ENCODE measurements at places on chromosomes 1 and 21.

- DNase-seq = no peak
Observed at GRCh38 chr1:10225573-10225972, 15.2 kb downstream of the KIF1B start.

DNA sequence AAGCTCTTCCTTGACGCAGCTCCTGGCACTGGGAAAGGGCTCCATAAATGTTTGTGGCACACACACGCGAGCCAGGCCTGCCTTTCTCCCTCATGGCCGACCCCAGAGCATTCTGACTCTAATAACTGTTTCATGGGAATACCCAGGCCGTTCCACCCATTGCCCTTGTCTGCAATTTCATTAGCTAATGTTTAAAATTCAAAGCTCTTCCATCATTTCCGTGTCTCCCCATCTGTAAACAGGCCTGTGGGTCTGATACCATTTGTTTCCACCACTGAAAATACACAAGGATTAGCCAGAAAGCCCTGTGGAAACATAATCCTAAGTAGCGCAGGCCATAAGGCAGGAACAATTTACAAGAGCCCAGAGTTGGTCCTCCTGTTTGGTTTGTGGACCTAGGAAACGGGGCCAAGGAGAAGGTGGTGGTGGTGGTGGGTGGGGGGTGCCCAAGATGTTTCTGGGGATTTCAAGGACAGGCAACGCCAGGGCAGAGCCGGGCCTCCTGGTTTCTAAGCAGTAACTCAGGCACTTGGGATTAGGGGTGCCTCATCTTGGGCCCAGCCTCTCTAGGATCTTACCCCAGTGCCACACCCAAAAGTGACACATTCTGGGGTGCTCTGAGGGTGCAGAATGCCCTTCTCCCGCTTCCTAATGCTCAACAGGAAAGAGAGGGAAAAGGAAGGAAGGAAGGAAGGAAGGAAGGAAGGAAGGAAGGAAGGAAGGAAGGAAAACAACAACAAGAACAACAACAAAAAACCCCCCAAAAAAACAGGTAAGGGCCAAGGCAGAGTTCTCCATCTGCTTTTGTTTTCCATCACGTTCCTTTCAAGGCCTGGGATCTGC, 79.4 kb downstream of the SSBP3 start:
- DNase-seq = no peak

- DNase-seq = no peak
Observed at GRCh38 chr1:54013393-54014008, 4.5 kb downstream of the LDLRAD1 start.

GRCh38 chr1:88935522-88936222, 44.3 kb upstream of the GTF2B start:
- DNase-seq = no peak

- no peak for DNase-seq
Observed at GRCh38 chr1:186502087-186502486, 41.2 kb upstream of the PDC start.

All from liver (tissue), 10 donors.